A549 treated with DMSO at 1 μM for 4 hours (cell line): ENCODE measurements at places on chromosomes 1 and 21. TPM values are rescaled to one million over a fixed set of nuclear protein-coding genes. Genes with fewer than 3 reads are reported as not detected.

Gene PTPRF
- 86.6 to 120 TPM (median 108 TPM) in 5 replicates for total RNA-seq

Gene CDCP2
- total RNA-seq, result not detected in 5 replicates

Gene PGLYRP4
- total RNA-seq, result not detected in 5 replicates

Gene SLC2A5
- 0.07 to 0.21 TPM (median 0.17 TPM) in 5 replicates for total RNA-seq

Gene OR6K3
- total RNA-seq, result not detected in 5 replicates

Gene YTHDF2
- total RNA-seq, result 54.4 to 60.5 TPM (median 59.2 TPM) in 5 replicates

Gene CHI3L2
- total RNA-seq, result 0.20 to 0.40 TPM (median 0.31 TPM) in 5 replicates

Gene TRIM67
- 0.17 to 0.28 TPM (median 0.22 TPM) in 5 replicates for total RNA-seq

Gene LCE1D
- not detected in 5 replicates for total RNA-seq

Gene TRAF3IP3
- total RNA-seq, result not detected in 5 replicates

Gene LCE2B
- total RNA-seq, result not detected in 5 replicates

Gene SELL
- 0.10 to 0.34 TPM (median 0.26 TPM) in 5 replicates for total RNA-seq

Gene FABP3
- total RNA-seq, result not detected in 5 replicates

Gene USP48
- 13.5 to 19.5 TPM (median 18.7 TPM) in 5 replicates for total RNA-seq

Gene CACNA1S
- 0.01 TPM in 1 of 5 replicates, not detected in the others for total RNA-seq

Gene NPHS2
- not detected in 5 replicates for total RNA-seq

Gene OXCT2
- 0.39 to 0.66 TPM (median 0.45 TPM) in 5 replicates for total RNA-seq

Gene PDPN
- total RNA-seq, result not detected in 5 replicates

Gene C1QA
- not detected in 5 replicates for total RNA-seq

Gene FMOD
- total RNA-seq, result 0.09 TPM in 1 of 5 replicates, not detected in the others

Gene PGD
- total RNA-seq, result 1,089 to 1,299 TPM (median 1,195 TPM) in 5 replicates

Gene CYP4X1
- total RNA-seq, result 0.03 to 0.05 TPM in 2 of 5 replicates, not detected in the others

Gene OR2L13
- not detected in 5 replicates for total RNA-seq

Gene SPRR3
- total RNA-seq, result not detected in 5 replicates

Gene CACNA1E
- 0.01 TPM in 1 of 5 replicates, not detected in the others for total RNA-seq
